ENCODE measurements at places on chromosomes 11 and 22.

GRCh38 chr11:92975285-92975684 lies 5.8 kb downstream of the MTNR1B start:
- DNase-seq: no peak

DNA sequence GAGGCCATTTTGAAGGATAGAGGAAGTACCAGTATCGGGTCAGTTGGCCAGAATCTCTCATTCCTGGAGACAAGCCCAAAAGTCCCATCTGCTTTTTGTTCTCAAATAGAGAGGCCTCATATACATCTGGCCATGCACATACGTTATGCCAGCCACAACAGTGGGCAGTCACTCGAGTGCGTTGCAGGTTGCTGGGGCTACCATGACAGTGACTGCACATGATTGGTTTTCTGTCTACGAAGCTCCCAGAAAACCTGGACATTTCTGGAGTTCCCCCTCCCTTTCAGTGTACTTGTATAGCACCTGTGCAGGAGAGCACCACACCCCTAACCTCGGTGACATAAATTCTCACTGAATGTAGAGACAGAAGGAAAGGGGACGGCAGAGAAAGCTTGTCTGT lies 62.1 kb downstream of the C22orf31 start:
- DNase-seq: no peak

GRCh38 chr22:23756891-23757290 lies 2.7 kb upstream of the VPREB3 start:
- DNase-seq: no peak

- DNase-seq: no peak
These were observed at the start of gene MAP6 for GRCh38 chr11:75668451-75669297. TSS of gene MAP6 (minus strand) at chr11:75669038. CDS start at chr11:75668369, 669 bp downstream.

- no peak for DNase-seq
These were observed 22.7 kb downstream of the BTBD10 start for GRCh38 chr11:13440100-13440855.

DNA sequence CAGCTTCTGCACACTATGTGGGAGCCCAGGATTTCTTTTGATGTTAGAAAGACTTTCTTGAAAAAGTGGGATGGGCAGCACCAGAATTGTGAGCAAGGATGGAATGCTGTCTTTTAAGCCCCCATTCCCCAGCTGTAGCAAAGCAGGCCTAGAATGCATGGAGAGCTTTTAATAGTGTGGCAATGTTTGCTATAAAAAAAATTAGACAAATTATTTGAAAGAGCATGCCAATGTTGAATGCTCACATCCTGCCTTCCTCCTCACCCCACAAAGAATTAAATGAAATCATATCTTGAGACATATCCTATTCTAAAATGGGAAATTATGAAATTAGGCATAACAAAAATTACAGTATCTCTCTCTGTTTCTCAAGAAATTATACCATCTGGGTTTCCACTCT lies 154.7 kb downstream of the C11orf91 start:
- DNase-seq: no peak

GRCh38 chr11:117000014-117000737 lies 98.1 kb downstream of the SIK3 start:
- DNase-seq: no peak

- DNase-seq: no peak
These were observed 81.3 kb upstream of the BLID start for GRCh38 chr11:122197066-122197987.

DNA sequence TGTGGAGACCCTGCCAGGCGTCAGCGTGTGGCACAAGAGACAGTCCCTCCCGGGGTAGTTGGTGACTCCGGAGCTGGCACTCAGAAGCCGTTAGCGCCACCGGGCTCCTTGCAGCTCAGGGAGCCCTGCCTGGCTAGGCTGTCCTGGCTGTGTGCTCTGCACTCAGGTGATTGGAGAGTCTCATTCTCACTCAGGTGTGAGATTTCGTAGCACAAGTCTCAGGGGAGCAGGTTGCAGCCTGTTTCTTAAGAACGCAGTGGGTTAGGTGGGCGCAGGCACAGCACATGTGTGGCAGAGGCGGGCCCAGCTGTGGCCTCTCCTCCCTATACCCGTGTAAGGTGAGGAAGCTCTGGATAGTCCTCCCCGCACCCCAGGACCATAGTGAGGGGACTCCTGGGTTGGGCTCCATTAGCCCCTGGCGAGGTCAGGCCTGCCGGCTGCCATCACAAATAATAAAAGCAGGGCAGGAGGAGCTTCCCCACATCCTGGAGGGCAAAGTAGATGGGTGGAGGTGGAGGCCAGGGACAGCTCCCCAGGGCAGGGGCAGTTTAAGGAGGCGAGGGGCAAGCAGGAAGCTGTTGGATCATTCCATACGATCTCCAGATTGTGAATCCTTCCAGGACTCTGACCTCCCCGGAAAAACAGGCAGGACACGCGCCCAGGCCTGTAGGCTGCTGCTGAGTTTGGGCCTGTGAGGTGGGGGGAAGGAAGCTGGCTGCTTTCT lies 39.4 kb downstream of the SBF1 start:
- DNase-seq: no peak

DNA sequence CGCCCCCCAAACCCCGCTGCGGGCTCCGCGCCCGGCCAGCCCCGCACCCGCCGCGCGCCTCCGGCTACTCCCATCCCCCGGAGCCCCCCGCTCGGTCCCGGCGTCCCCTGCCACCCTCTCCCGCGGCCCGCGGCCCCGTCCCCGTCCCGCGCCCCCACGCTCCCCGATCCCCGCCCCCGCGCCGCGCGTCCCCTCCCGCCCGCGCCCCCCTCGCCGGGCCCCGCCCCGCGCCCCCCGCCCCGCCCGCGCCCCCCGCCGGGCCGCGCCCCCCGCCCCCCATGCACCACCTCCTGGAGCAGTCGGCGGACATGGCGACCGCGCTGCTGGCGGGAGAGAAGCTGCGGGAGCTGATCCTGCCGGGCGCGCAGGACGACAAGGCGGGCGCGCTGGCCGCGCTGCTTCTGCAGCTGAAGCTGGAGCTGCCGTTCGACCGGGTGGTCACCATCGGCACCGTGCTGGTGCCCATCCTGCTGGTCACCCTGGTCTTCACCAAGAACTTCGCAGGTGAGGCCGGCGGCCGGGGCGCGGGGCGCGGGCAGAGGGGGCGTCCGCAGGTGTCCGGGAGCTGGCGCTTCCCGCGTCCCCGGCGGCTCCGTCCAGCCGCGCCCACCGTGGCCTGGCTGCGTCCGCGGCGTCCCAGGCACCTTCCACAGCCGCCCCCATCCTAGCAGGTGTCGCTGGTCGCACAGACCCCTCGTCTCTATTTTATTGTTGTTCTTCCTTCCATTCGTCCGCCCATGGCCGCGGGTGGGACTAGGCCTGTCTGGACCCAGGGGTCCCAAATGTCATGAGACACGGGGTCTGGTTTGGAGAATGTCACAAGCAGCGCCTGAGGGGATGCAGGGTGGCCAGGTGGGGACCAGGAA lies at the start of gene PANX2:
TSS of gene PANX2 (plus strand) at position 279 of the 866 bp plus-strand sequence. CDS start at position 279, 0 bp downstream.
- DNase-seq: no peak

- no peak for DNase-seq
These were observed 69.3 kb downstream of the LRRC32 start for GRCh38 chr11:76601272-76601671.

DNA sequence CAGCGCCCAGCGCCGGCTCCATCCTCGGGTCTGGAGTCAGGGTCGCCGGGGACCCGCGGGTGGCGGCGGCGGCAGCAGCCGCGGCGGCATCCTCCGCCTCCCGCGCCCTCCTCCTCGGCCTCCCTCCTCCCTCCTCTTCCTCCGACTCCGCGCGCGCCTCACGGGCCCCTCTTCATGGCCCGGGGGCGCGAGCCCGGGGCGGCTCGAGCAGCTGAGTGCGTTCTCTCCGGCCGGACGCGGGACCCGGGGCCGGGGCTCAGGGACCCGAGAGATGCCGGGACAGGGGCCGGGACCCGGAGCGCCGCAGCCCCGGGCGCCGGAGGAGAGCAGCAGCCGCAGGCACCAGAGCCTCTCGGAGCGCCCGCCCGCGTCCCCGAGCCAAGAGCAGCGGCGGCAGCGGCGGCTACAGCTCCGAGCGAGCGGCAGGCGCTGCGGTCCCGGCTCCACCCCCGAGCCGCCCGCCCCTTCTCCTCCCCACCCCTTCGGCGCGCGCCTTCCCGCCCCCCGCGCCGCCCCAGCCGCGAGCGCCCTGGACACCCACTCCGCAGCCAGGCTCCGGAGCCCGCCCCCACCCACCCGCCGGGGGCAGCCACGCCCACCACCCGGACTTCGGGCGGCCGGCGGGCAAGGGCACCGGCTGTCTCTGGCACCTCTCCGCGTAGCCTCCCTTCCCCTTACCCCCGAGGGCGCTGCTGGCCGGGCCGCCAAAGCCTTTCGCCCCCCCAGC lies at the start of gene CHST1:
TSS of gene CHST1 (minus strand) at position 417 of the 727 bp plus-strand sequence. CDS start 14,699 bp downstream, outside the sequence.
- DNase-seq: no peak

GRCh38 chr11:1514336-1515061 lies 27.9 kb upstream of the MOB2 start:
- DNase-seq: no peak

GRCh38 chr11:128047026-128047425 lies 540.3 kb downstream of the ETS1 start:
- no peak for DNase-seq

GRCh38 chr11:72141066-72141465 lies 5.5 kb downstream of the FOLR3 start:
- DNase-seq: no peak

DNA sequence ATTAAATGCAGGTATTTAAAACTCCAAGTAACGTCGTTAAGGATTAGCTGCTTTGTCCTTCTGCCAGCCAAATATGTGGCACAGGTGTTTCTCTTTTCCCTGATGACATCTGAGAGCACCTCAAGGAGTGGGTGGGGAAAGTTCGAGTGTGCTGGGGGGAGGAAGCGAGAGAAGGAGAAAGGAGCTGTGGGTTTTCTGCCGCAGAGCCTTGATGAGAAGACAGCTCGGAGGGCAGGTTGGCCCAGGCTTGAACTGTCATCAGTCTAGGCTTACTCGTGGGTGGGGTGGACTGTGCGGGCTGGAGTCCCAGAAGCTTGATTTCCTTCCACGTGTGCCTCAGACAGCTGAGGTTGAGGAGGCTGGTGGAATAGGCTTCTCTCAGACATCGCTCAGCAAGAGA lies 15.2 kb upstream of the SORL1-AS1 start:
- peak; percentile 85 for DNase-seq

- DNase-seq: no peak
These were observed 303.3 kb upstream of the ZC3H12C start for GRCh38 chr11:109789901-109790300.

GRCh38 chr22:49676783-49677494 lies 150.7 kb downstream of the BRD1 start:
- DNase-seq: no peak

DNA sequence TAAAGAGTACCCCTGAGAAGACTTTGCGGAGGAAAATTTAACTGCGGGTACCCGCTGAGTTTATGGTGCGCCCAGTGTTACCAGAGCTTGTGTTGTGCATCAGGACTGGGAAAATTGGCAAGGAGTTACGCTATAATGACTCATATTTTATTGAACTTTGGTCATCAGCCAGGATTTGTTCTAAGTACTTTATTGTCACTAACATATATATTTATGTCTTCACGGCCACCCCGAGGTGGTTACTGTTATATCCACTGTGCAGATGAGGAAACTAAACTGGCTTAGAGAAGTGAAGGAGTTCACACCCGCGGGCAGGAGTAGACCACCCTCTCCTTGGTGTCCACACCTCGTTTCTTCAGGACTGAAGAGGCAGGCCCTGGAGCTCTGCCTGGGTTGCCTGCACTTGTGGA lies 667 bp downstream of the ACCS start:
- DNase-seq: no peak
